ENCODE measurements at places on chromosomes 6 and 20.

DNA sequence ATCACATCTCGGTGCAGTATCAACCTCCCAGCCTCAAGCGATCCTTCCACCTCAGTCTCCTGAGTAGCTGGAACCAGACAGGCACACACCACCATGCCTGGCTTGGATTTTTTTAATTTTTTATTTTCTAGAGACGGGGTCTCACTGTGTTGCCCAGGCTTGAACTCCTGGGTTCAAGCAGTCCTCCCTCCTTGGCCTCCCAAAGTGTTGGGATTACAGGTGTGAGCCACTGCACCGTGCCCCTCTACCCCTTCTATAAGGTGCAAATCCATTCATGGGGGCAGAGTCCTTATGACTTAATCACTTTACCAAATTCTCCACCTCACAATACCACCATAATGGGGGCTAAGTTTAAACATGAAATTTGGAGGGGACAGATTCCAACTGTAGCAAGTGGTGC is 37.7 kb downstream of the TMEM181 start:
- DNase-seq = no peak

DNA sequence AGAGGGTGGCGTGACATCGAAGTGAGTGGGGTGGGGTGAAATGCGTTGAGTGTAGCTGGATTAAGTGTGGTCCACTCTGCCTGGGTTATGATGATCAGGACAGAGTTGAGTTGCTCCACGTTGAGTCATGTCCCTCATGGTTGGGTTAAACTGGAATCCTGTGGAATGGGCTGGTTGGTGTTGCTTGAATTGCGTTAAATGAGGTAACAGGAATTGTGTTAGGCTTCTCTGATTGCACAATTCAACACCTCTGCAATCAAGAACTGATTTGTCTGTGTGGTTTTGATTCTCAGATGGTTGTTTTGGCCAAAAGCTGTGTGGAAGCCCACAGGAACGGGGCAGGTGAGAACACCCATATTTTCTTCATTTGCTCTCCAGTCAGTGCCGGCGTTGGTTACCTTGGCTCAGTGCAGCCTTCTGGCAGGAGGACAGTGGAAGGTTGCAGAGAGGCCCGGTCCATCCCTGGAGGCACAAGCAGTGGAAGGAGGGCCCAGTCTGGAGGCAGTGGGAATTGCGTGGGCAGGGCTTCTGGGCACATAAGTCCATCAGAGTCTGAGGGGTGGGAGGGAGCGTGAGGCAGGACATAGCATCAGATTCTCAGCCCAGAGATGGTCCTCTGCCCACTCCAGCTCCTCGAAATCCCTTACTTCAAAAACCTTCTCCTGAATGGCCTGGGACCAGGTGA is 11.6 kb downstream of the NOTCH4 start:
- DNase-seq = no peak

DNA sequence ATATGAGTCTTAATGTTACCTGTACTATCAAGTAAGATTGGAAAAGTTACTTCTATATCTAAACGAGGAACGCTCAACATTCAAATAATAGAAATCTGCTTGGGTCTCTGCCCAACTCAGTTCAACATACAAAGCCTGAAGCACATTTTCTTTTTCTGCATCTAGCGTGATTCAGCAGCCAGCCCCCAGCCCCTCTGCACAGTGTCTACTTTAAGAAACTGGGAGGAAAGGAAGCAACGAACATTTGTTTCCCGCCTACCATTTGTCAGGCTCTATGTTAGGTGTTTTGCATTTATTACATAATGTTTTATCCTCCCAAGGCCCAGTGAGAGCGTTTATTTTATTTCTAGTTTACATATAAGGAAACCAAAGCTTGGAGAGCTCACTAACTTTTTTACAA is 17.3 kb downstream of the PHACTR1 start:
- DNase-seq = no peak

GRCh38 chr6:3751077-3751729 is at the start of gene PXDC1:
Gene PXDC1, minus strand, starts transcription at chr6:3751713. Its CDS starts 182 bp downstream, at chr6:3751531.
- DNase-seq = no peak

GRCh38 chr6:165872311-165872710 is 209.3 kb upstream of the PDE10A start:
- DNase-seq = no peak

DNA sequence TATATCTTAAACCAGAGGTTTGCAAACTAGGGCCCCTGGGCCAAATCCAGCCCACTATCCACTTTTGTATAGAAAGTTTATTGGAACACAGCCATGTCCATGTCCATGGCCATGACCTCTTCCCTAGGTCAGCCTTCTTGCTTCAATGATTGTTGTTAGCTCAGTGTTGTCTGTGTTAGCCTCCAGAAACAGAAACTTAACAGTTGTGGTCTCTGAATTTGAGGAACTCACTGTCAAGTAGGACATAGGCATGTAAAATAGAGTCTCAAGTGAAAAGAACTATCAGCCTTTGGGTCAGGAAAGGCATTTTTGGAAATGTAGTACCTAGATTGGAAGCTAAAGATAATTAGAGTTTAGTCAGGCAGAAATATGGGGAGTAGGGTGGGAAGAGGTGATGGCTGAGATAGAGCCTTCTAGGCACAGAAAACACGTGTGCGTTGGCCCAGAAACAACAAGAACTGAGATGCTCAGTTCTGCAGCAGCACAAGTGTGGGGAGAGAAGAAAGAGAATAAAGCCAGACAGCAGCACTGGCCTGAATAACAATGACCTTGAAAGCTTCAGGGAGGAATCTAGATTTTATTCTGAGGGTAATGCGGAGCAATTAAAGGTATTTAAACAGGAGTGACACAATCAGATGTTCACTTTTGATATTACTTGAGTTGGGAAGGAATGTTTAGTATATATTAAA is 87.0 kb upstream of the OLIG3 start:
- DNase-seq = no peak

- DNase-seq = no peak
Measured at GRCh38 chr20:8858181-8858787, 210.6 kb upstream of the PLCB4 start.

DNA sequence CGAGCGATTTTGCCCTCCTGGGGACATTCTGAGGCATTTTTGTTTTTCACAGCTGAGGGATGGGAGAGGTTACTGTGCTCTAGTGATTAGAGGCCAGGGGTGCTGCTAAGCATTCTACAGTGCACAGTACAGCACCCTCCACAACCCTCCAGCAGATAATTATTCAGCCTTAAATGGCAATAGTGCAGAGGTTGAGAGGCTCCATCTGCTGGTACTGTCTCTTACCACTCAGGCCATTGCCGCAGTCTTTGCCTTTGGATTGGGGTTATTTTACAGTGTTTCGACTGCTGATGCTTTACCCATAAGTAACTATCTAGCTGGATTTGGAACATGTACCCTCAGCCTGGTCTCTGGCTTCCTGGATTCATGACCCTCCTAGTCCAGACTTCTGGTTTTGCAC is 705.3 kb downstream of the KIF16B start:
- DNase-seq = no peak

- no peak for DNase-seq
Measured at GRCh38 chr6:99589290-99589672, 17.4 kb upstream of the PRDM13 start.

- no peak for DNase-seq
Measured at GRCh38 chr6:100618351-100618671, 153.6 kb upstream of the SIM1 start.

- peak; percentile 38 for DNase-seq
Measured at GRCh38 chr20:10105046-10105445, 70.3 kb downstream of the ANKEF1 start.

GRCh38 chr6:109964949-109965348 is 13.2 kb upstream of the GPR6 start:
- DNase-seq = no peak

DNA sequence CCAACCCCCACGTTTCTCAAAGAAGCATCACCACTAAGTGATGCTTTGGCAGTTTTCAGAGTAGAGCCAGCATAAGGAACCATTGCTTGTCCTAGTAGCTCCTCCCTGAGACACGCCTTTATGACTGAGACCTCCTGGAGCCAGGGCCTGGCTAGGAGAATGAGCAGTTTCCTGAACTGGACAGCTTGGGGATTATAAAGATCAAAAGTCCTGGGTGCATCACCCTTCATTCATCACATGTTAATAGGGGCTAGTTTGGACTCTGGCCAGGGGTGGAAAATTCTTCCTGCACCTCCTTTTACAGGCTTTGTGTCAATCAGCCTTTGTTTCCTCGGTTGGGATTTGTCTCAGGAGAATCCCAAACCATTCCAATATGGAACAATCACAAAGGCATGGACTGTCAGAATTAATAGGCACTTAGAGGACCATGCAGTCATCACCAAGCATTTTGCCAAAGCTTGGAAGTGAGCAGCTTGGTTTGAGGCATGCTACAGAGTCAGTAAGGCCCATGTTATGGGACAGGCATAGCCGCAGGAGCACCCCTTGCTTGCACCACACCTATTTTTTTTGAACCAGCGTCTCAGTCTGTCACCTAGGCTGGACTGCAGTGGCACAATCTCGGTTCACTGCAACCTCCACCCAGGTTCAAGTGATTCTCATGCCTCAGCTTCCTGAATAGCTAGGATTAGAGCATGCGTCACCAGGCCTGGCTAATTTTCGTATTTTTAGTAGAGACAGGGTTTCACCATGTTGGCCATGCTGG is 64.9 kb upstream of the TGM3 start:
- no peak for DNase-seq

GRCh38 chr20:40080041-40080652 is 608.9 kb downstream of the MAFB start:
- no peak for DNase-seq

- DNase-seq = no peak
Measured at GRCh38 chr20:53643031-53643832, 49.6 kb upstream of the ZNF217 start.

DNA sequence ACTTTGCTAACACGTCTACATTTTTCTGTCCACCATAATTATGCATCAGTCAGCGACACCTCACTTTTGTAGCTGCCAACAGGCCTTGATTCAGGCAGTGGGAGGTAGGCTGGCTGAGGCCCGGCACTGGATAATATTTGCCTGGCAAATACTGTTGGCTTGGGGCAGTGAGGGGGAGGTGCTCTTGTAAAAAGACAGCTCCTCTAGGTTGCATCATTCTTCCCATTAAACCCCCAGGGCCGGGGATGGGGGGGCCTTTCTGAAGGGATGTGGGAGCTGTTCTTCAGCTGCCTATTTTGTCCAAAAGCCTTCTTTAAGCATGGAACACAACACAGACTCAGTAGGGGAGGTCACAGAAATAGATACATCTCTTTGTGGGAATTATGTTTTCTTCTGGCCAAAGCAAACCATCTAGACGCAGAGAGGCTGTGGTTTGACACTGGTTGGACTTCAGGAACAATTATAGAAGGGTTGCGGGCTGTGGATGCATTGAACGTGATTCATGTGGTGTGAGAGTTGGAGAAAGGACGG is 338.3 kb upstream of the NT5E start:
- DNase-seq = no peak

DNA sequence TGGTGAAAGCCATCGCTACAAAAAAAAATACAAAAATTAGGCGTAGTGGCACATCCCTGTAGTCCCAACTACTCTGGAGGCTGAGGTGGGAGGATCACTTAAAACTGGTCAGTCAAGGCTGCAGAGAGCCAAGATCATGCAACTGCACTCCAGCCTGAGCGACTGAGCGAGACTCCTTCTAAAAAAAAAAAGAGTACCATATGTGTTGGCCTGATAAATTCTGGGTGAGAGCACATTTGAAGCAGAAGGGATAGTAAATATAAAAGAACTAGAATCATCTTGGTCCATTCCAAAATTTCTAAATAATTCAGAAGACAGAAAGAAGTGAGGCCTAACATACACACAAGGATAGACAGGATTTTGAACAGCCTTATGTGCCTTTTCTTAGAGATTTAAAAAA is 2.2 kb downstream of the IBTK start:
- no peak for DNase-seq

- DNase-seq = no peak
Measured at GRCh38 chr6:21840428-21840827, 246.9 kb downstream of the SOX4 start.

DNA sequence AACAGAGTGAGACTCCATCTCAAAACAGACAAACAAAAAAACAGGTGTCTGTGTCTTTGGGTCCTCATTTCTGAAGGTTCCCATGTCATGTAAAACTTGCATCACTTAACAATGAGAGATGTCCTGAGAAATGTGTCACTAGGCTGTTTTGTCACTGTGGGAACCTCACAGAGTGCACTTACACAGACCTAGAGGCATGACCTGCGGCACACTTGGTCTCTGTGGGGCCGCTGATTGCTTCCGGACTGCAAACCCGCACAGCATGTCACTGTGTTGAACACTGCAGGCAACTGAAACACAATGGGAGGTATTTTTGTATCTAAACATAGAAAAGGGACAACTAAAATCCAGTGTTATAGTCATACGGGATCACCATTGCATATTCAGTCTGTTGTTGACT is 42.3 kb upstream of the TMEM181 start:
- no peak for DNase-seq
